Hematopoietic multipotent progenitor cell treated with erythropoietin and hydrocortisone succinate and interleukin-3 and kit ligand, for 8 days (in vitro differentiated cells): ENCODE measurements at places on chromosomes 1 and 21.

GRCh38 chr1:35925741-35926140 is 5.2 kb upstream of the AGO3 start:
- DNase-seq: no peak

DNA sequence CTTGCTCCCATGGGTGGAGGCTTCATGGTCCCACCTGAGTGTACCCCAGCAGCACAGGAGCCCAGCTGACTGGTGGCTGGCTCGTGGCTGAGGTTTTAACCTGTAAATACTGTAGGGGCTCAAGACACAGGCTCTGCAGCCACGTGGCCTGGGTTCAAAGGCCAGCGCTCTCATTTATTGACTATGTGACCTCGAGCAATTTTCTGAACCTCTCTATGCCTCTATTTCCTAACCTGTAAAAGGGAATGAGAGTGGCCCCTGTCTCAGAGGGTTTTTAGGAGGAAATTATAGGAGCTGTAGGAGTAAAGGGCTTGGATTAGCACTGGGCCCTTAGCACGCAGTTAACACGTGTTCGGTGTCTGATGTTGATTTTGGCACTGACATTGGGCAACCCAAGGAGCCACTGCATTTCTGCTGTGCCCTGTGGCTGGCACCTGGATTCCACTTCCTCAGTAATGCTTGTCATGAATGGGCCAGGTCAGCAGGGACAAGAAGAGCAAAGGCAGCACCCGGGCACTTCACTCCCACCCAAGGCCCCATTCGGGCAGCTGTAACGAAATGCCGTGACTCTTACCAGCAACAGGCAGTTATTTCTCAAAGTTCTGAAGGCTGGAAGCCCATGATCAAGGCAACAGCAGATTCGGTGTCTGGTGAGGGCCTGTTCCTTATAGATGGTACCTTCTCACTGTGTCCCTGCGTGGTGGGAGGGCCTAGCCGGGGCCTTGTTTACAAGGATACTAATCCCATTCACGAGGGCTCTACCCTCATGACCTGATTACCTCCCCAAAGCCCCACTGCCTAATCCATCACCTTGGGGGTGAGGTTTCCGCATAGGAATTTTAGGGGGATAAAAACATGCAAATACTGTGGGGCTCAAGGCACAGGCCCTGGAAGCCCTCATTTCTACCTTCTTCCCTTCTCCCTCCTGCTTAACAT is 25.2 kb downstream of the ARHGEF10L start:
- no peak for DNase-seq

- no peak for DNase-seq
These were observed 135.4 kb upstream of the ATP1B1 start for GRCh38 chr1:168970926-168971659.

GRCh38 chr1:112818990-112819689 is 104.0 kb upstream of the PPM1J start:
- peak; percentile 39 for DNase-seq

DNA sequence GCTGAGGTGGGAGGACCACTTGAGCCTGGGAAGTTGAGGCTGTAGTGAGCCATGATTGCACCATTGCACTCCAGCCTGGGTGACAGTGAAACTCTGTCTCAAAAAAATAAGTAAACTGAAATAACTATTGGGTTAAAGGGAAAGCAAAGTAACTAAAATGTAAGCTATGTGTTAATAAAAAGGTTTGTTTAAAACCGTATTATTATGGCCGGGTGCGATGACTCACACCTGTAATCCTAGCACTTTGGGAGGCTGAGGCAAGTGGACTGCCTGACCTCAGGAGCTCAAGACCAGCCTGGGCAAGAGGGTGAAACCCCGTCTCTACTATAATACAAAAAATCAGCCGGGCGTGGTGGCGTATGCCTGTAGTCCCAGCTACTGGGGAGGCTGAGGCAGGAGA is 27.0 kb downstream of the NVL start:
- no peak for DNase-seq

DNA sequence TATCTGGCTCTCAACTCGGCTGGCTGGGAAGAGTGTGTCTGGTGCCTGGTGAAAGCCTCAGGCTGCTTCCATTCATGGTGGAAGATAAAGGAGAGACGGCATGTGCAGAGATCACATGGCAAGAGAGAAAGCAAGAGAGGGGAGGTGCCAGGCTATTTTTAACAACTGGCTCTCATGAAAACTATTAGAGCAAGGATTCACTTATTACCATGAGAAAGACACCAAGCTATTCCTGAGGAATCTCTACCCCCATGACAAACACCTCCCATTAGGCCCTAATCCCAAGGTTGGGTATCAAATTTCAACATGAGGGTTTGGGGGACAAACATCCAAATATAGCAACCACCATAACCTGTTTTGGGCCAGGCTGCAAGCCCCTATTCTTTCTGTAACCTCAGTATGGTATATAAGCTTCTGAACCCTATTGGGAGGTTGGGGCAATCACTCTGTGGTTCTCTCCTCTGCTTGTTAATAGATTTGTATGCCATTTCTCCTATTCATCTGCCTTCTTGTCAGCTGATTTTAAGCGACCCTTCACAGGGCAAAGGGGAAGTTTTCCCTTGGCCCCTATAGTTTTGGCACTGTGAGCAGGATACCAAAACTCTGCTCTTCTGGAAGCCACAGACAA is 179.0 kb upstream of the TNR start:
- DNase-seq: no peak

- no peak for DNase-seq
These were observed 5.0 kb upstream of the ENO1 start for GRCh38 chr1:8883491-8883890.

- DNase-seq: no peak
These were observed 599.8 kb downstream of the AJAP1 start for GRCh38 chr1:5254131-5254725.

DNA sequence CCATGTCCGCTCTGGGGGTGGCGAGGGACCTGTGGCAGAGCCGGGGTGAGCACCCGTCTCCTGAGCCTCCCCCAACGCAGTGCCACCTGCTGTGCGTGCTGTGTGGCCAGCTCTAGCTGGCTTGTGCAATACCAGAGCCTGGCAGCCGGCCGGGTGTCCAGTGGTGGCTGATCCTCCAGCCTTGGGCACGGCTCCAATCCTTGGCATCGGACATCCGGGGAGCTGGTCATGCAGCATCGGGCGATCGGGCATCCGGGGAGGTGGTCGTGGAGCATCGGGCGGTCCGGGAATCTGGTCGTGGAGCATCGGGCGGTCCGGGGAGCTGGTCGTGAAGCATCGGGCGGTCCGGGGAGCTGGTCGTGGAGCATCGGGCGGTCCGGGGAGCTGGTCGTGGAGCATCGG is 8.1 kb downstream of the SLX9 start:
- DNase-seq: no peak

DNA sequence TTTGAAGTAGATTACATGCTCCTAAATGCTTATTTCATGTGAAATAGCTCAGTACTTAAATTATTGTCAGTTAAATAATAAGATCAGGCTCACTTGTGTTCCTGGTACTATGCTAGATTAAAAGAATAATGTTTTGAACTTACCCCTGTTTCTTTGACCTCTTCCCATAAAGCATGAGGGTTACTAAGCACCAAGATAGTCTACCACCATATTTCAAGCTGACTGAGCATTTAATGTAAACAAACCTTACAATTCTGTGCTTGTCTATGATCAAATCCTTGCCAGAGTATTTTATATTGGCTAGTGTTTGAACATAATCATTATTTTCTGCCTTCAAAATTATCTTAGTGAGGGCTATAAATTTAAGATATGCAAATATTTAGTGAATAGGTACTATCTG is 98.1 kb downstream of the LHX9 start:
- DNase-seq: no peak

- peak; percentile 40 for DNase-seq
These were observed 31.9 kb downstream of the SPTA1 start for GRCh38 chr1:158654571-158654970.

DNA sequence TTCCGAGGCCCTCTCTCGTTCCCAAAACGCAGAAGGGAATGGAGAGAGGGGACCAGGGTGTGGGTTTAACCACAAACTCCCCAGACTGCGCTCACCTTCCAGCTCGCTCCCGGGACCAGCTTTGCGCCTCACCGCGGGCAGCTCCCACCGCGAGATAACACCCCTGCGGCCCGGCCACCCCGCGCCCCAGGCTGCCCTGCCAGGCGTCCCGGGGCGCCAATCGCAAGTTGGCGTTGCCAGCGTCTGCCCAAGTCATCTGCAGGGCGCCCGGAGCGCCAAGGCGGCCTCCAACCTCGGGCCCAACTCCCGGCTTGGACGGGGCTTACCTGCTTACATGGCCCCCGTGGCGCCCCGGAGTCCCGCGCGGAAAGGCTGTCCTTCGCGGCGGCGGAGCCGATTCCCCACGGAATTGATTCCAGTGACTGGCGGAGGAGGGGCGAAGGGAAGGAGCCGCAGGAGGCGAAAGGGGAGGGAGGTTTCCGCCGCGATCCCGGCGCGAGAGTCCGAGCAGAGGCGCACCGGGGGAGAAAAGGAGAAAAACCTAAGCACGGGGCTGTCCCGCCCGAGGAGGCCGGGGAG is 456 bp downstream of the PTPN14 start:
- no peak for DNase-seq

DNA sequence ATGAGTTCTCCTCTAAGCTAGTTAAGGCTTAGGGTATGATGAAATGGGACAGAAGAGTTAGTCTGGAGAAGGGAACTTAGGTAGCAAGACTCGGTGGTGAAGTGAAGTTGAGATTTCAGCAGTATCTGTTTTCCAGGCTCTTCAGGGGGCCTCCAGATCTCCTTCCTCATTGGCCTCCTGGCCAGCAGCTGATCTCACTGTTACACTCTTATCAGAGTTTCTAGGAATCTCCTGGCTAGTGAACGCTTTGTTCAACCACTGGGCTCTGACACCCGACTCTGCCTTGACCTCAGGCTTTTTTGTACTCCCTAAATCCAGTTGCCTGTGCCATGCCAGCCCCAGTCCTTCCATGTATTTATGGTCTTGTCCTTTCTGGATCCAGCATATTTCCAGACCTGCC is 311.0 kb downstream of the ASTN1 start:
- DNase-seq: no peak

DNA sequence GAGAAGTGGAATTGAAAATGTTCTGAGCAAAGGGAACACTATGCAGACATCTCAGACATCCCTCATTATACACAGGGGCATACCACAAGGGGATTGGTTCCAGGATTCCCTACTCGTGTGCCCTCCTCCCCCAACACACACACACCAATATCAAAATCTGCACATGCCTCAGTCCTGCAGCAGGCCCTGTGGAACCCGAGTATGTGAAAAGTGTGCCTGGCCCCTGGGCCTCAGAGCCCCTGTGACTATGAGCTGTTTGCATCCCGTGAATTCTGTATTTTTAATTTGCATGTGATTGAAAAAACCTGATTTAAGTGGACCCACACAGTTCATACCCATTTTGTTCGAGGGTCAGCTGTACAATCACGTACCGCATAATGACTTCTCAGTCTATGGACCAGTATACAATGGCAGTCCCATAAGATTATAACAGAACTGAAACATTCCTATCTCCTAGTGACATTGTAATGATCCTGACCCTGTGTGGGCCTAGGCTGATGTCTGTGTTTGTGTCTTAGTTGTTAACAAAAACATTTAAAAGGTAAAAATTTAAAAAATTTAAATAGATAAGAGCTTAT is 11.3 kb downstream of the POU2F1 start:
- DNase-seq: no peak

GRCh38 chr1:156935505-156936128 is 15.2 kb downstream of the LRRC71 start:
- DNase-seq: no peak

DNA sequence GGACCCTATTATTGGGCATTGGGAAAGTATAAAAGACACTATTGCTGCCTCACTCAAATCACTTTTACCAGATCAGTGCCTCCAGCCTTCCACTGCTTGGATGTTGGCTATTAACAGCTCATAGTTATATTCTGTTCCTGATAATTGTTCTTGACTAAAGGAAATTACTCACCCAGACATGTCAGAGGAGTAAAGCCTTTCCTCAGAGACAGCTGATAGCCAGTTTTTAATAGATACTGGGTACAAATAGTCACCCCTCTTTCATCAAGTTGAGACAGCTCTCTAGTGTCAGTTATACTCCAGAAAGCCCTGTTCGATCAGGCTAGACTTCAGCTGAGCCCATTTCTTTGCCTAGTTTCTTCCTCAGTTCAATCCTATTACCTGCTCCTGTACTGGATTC is 876.1 kb upstream of the B3GALT2 start:
- DNase-seq: no peak

DNA sequence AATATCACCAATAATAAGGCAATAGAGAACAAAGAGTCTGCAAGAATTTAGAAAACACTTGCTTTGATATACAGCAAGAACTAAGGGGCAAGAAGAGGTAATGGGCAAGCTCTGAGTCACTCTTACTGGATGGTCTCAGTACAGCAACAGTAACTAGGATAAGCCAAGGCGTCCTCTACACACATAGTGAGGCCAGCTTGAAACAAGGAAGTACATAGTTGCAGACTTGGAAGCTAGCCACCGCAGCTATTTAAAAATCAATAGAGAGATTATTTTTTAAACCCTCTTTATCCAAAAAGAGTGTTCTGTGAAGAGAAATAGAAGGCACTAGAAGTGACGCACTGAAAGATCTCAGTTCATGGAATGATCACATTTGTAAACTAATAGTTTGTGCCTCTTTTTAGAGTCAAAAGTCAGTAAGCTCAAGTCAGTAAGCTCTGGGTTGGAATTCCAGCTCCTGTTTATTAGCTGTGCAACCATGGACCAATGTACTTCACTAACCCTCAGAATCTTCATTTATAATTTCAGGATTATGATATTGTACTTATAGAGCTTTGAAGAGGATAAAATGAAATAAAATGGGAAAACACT is 118.6 kb downstream of the AKT3 start:
- no peak for DNase-seq

- no peak for DNase-seq
These were observed 97.4 kb upstream of the HP1BP3 start for GRCh38 chr1:20884513-20884912.

DNA sequence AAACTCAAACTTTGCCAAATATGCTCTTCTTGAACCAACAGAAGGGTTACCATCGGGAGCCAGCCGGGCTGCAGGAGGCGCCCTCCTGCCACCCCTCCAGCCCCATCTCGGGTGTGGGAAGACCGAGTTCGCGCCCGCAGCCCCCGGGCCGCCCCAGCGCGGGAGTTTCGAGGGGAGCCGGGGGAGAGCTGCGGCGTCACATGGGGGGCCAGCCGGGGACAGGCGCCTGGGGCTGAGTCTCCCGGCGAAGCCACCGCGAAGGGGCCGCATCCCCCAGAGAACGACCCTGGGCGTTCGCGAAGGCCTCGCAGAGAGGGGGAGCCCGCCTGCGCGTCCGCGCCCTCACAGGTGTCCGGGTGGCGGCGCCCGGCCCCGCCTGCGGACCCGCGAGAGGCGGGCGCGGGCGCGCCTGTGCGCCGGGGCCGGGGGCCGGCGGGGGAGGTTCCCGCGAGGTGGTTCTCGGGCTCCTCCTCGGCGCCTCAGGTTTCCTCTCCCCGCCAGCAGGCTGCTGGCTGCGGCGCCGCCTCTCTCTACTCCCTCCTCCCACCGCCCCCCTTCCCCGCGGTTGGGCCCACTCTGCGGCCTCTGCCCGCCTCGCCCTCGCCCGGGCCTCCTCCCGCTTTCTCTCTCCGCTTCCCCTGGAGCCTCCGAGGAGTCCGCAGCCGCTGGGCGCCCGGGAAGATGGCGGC is at the start of gene RAVER2:
TSS of gene RAVER2 (plus strand) at position 584 of the 689 bp plus-strand sequence. CDS start at position 682, 98 bp downstream.
- DNase-seq: peak; percentile 74

GRCh38 chr1:225467193-225468020 is 39.6 kb upstream of the LBR start:
- peak; percentile 94 for DNase-seq
